HFFc6 (cell line): ENCODE measurements at places on chromosomes 4 and X.

GRCh38 chr4:6647582-6648230, 7.2 kb downstream of the MRFAP1 start:
- DNase-seq = no peak

DNA sequence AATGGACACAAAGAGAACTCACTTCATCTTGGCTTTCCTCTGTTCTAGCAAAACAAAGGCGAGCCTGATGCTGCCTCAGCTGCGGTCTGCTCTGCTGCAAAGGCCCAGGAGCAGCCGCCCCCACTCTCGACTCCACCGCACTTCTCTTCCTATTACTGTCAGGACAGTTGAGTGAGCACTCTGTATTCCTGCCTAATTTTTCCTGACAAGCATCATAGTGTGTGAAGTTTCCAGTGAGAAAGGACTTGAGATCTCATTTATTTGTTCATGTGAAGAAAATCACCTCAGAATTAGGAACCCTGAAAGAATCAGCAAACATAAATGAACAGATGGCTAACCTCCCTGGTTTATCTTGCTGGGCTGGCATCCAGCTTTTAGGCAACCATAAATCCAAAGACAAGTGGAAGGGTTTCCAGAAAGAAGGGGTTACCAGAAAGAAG, 15.6 kb downstream of the SCARB2 start:
- no peak for DNase-seq

GRCh38 chrX:123988423-123989111, 27.1 kb downstream of the STAG2 start:
- DNase-seq = no peak

DNA sequence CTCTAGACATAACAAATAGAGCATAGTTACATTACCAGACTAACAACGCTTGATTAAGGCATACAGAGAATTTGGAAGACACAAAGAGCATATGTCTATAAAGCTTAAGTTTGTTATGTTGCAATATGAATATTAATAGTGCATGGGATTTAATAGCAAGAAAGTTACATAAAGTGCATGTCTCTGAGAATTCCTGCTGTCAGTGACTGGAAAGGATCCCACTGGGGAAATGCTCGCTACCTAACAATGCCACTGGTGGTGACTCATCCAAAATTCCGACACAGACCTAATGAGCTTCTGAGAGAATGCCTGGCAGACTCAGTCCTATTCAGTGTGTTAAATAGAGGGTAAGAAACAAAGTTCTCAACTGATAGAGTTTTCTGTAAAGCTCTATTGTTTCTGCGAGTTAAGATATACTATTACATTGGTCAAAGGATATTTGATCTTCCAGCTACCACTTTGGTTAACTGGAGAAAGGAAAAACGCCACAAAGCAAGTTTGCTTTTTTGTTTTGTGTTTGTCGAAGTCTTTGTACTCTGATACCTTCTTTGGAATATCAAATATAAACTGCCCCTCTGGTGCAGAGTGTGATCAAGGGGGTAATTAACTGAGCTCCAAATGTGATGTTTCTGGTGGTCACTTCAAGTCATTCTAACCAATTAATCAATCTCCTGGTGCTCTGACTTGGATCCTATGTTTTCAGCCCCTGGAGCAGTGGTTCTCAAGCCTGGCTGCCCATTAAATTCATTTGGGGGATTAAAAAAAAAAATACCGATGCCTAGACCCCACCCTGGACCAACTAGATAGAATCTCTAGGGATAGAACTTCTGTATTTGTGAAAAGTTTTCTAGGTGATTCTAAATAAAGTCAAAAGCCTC, 107.9 kb downstream of the PALLD start:
- peak; percentile 73 for DNase-seq

- DNase-seq = no peak
These were observed 180.1 kb downstream of the RAPGEF2 start for GRCh38 chr4:159282944-159283343.

GRCh38 chr4:7224001-7224400, 31.7 kb downstream of the SORCS2 start:
- no peak for DNase-seq

DNA sequence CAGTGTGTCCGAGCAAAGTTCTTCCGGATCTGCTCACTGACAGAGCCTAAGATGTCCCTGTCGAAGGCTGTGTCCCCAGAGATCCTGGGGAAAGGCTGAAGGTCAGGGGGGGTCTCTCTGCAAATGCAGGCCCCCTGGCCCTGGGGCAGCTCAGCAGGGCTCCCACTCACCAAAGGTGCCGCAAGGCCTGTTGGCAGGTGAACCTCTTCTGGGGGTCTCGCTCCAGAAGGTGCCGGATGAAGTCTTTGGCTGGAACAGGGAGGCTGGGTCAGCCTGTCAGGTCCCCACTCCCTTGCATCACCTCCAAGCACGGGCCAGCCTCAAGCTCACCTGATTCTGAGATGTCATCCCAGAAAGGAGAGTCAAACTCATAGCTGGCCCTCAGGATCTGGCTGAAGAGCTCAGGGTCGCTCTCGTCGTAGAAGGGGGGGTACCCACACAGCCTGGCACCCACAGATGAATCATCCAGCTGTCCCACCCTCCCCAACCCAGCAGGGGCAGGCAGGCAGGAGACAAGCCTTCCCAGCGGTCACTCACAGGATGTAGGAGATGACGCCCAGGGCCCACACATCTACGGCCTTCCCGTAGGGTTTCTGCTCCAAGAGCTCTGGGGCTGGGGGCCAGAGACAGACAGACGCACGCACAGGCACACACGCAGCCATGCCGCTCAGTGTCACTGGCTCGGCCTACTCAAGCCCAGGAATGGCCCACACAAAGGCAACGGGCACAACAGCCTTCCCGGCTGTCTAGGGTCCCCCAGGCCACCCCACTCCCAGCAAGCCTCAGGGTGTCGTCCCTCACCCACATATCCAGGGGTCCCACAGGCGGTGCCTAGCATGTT, 2.6 kb downstream of the PNCK start:
- DNase-seq = no peak

DNA sequence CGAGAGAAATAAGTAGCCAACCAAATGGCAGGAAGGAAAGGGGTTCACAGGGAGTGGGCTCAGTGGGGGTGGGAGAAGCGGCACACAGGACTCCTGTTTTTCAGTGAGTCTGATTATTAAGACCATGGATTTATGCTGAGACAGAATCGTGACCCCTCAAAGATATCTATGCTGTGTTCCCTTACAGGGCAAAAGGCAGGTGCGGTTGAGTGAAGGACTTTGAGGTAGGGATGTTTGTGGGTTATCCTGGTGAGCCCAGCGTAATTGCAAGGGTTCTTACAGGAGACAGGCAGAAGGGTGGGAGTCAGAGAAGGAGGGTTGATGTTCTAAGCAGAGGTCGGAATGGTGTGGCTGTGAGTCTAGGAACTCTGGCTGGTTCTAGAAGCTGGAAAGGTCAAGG, 73.0 kb downstream of the EVC start:
- DNase-seq = no peak

DNA sequence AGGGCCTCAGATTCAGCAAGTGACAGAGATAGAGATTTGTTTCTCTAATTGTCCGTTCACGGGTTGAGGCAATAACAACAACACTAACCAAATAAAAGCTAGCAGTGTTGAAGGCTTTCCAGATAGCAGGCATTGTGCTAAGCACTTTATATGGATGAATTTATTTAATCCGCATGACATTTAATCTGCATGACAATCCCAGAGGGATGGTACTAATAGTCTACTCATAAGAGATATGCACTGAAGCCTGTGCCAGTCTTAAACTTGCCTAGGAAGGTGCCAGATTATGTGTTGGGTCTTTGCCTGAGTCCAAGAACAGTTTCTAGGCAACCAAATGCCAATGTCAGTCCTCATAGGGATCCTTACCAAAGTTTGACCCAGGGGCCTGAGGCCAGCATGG, 37.7 kb upstream of the FAT1 start:
- no peak for DNase-seq

- DNase-seq = no peak
These were observed 3.1 kb downstream of the ZMYM3 start for GRCh38 chrX:71250841-71251240.

- DNase-seq = no peak
These were observed 469.2 kb upstream of the DIPK2B start for GRCh38 chrX:45669715-45670340.

DNA sequence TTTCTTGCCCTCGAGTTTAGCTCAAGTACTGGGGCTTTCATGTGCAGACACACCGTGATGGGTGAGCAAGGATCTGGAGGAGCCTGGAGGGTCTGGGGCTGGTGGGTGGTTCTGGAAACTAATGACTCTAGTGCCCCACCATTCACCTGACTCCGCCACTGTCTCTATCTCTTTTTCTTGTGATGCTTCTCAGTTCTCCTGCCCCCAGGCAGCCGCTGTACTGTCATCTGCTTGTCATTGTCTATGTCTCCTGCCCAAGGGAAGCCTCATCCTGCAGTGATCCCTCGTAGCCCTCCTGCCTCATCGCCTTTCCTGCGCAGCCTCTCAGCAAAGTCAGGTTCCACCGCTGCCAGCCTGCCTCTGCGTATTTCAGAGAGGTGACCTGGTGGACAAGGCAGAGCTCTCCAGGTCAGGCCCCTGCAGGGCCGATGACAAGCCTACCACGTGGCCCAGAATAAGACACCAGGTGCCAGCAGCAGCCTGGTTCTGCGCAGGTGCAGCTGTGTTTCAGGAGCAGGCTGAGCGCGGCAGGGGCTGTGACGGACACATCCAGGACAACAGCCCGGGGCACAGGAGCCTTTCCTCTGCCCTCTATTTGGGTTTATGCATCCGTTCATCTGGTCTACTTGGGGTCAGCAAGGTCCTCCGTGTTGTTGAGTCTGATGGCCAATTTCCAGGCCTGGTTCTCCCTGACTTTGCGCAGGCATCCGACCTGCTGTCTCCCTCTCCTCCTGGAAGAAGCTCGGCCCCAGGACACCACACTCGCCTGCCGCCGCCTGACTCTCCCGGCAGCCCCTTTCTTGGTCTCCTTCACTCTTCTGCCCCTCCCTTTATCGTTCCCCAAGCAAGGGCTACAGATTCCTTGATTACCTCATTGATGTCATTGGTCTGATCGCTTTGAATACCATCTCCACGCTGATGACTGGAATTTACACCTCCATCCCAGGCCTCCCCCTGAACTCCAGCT, 30.9 kb upstream of the CDKN2AIP start:
- DNase-seq = no peak

DNA sequence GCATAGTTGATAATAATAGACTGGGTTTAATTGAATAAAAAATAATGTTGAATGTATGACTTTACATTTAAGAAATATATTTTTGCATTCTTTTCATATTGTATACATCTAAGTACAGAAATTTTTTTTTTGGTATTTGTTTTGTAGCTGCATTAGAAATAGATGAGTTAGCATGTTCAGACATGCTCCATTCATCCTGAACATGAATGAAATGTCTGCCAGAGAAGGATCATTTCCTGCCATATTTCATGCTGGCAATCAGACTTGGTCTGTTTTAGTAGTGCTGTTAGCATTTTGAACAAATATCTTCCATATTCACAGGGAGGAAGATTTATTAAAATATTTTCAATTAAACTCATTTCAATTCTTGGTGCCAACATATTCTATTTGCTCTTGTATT, 98.9 kb downstream of the FRMPD4 start:
- DNase-seq = no peak

DNA sequence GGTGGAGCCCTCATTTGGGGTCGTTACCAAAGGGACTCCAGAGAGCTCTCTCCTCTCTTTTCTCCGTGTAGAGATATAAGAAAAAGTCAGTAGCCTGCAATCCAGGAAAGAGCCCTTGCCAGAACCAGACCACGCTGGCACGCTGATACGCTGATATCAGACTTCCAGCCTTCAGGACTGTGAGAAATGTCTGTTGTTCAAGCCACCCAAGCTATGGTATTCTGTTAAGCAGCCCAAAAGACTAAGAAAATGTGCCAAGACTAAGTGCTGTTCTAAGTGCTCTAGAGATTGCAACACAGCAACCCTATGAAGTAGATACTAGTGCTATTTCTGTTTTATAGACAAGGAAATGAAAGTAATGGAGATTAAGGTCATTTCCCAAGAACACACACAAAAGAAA, 205.7 kb downstream of the CAMK2D start:
- DNase-seq = no peak

GRCh38 chr4:136012220-136012619, 1520.1 kb downstream of the PCDH18 start:
- no peak for DNase-seq

DNA sequence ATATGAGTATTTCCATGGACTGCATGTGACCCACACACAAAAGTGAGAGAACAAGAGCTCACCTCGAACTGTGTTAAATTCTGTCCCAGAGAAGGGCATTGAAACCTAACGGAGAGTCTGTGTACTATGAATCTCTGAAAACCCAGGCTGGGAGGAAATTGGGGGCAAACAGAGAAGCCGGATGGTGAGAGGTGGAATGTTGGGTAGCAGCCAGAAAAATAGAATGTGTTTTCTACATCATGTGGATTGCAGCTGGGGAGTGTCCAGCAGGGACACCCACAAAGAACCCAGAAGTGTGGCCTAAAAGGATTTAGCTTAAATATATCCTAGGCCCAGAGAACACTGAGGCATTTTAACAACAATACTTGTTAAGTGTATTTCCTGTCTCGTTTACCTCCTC, 38.6 kb downstream of the MND1 start:
- no peak for DNase-seq

DNA sequence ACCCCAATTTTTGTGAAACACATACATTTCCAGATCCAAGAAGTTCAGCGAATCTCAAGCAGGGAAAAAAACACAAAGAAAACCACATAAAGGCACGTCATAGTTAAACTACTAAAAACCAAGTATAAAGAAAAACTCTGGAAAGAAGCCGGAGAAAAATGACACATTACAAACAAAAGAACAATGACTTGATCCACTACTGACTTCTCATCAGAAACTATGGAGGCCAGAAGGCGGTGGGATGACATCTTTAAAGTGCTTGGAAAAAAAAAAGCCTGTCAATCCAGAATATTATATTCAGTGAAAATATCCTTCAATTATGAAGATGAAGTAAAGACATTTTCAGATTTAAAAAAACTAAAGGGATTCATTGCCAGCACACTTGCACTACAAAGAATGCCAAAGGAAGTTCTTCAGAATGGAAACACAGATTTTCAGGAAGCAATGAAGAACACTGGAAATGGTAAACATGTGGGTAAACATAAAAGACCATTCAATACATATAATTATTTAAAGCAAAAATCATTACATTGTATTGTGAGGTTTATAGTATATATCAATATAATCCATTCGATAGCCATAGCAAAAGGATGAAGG, 32.6 kb upstream of the PPP2R2C start:
- DNase-seq = no peak

GRCh38 chr4:141078871-141079270, 54.4 kb downstream of the RNF150 start:
- DNase-seq = no peak

- DNase-seq = no peak
These were observed 25.7 kb upstream of the XIAP start for GRCh38 chrX:123834116-123834515.

GRCh38 chrX:10756441-10756840, 136.1 kb upstream of the MID1 start:
- DNase-seq = peak; percentile 73

- no peak for DNase-seq
These were observed 13.6 kb downstream of the GASK1B start for GRCh38 chr4:158159054-158159717.
